ENCODE measurements at places on chromosomes 2 and 18.

- DNase-seq, result no peak
These were observed 1.4 kb downstream of the ACTR1B start for GRCh38 chr2:97662386-97662894.

GRCh38 chr2:157874997-157875640 is 1.0 kb downstream of the ACVR1 start:
- no peak for DNase-seq

GRCh38 chr2:30421026-30421603 is 25.9 kb upstream of the LCLAT1 start:
- no peak for DNase-seq

GRCh38 chr2:60899230-60899891 is 18.0 kb downstream of the REL start:
- no peak for DNase-seq

- DNase-seq, result no peak
These were observed 61.8 kb downstream of the NXPH2 start for GRCh38 chr2:138718405-138718804.

- DNase-seq, result no peak
These were observed 11.2 kb downstream of the ANKAR start for GRCh38 chr2:189685540-189686229.

GRCh38 chr2:88144914-88145497 is 17.1 kb upstream of the FABP1 start:
- no peak for DNase-seq

DNA sequence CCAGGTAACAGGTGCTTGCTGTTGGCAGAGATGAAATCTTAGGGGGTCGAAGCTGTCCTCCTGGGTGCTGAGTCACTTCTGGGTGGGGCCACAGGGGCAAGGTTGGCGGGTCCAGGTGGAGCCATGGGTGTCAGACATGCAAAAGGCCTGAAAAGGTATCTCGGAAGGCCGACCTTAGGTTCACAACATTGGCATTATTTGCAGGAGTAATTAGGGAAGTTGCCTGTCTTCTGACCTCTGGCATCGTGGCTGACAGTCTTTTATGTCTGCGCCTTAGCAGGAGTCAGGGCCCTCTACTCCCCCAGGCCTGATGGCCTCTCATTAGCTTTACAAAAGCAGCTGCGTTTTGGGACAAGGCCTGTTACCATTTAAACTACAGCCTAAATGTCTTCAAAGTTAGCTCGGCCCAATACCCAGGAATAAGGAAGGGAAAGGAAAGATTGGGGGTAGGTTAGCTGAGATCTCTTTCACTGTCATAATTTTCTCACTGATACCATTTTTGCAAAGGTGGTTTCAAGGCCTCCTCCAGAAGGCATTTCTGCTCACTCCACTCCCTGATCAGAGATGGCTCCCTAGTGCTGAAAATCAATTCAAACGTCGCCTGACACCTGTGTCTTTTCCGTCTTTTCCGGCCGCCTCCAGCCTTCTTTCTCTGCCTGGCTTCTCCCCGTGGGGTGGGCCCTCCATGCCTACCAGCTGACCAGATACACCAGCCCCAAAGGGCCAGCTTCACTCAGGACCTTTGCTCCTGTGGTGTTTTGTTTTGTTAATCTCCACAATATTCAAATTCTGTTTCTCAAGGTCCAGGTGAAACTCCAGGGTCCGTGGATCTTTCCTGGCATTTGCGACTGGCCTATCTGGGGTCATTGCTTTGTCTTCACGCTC is 90.8 kb downstream of the RHOB start:
- no peak for DNase-seq

DNA sequence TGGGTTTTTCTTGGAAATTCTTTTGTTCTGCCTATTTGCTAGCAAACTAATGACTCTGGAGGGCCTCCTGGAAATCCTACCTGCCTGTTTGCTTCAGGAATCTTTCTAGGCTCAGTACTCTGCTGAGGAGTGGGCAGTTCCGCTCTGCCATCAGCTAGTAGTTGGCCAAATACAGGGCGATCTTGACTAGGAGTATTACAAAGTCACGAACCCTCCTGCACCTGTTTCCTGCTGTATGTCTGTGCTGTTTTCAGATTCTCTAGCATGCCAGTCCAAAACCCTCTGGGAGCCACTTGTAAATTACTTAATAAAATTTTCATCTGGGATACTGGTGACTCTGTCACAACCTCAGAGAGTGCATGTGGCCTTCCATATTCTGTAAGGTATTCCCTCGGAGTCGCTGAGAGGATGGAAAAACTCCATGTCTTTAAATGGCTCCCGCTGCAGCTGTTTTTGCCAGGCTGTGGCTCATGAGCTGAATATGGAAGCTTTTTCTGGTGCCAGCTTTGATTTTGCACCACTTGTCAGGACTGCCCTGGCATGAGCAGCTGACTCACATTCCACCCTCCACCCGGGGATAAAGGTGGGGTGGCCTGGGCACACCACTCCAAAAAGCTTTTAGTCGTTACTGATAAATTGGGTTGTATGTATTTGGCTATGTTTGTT is 123.0 kb downstream of the RTN4 start:
- no peak for DNase-seq

DNA sequence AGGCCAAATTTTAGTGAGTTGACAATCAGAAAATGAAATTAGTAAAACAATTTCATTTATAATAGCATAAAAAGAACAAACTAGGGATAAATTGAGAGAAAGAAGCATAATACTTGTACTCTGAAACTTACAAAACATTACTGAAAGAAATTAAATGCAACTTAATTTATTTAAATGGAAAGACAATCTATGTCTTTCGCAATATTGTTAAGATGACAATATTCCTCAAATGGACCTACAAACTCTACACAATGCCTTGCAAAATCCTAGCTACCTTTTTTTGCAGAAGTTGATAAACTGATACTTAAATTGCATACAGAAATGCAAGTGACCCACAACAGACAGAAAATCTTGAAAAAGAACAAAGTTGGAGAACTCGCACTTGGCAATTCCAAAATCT is 9.1 kb downstream of the EPG5 start:
- DNase-seq, result no peak

- no peak for DNase-seq
These were observed 2.7 kb downstream of the CXCR4 start for GRCh38 chr2:136115183-136115761.

- DNase-seq, result no peak
These were observed 48.1 kb upstream of the SIGLEC15 start for GRCh38 chr18:45777393-45777792.

DNA sequence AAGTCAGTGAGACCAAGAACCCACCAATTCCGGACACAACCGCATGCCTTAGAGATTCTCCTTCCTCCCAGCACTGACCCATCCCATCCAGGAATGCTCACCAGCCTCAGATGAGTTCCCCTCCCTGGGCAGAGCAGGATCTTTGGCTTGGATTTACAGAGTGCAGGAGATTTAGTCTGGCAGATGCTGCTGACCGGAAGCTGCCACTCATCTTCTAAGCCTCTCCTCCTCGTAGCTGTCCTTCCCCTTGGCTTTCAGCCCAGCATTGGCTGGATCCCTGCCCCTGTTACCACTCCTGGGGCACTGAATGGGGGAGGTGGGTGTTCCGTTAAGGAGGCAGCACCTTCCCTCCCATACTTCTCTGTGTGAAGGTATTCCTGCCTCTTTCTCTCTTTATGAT is 53.2 kb downstream of the VWA3B start:
- no peak for DNase-seq

DNA sequence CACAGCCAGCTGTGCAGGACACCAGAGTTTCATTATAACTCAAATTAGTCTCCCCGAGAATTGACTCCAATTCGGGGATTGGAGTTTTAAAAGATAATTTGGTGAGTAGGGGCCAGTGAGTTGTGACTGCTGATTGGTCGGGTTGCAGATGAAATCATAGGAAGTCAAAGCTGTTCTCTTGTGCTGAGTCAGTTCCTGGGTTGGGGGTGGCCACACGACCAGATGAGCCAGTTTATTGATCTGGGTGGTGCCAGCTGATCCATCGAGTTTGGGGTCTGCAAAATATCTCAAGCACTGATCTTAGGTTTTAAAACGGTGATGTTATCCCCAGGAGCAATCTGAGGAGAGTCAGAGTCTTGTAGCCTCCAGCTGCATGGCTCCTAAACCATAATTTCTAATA is 82.7 kb upstream of the SLC66A3 start:
- no peak for DNase-seq

GRCh38 chr2:216951171-216951570 is 91.3 kb upstream of the TNP1 start:
- no peak for DNase-seq

DNA sequence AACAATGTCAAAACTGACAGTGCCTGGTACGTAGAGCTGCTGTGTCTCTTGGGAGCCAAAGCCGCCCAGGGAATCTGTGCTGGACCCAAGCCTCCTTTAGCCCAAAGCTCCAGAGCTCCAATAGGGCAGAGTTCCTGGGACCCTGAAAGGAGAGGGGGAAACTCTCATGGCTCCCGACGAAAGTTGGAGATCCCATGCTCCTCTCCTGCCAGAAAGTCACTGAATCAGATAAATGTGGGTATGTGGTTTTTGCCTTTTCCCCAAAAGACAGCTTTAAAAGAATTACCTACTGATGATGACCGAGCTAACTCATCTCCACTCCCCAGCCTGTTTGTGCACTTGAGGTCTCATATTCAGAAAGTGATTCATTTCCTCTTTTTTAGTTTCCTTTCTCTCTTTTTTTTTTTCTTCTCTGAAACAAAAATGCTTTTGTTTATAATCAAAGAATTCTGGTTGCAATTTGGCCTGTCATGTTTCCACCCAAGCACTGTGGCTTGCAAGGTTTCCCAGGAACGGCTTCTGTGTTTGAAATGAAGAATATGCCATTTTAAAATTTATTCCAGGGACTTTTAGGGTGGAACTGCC is 14.1 kb upstream of the PMAIP1 start:
- no peak for DNase-seq

GRCh38 chr2:83991992-83992391 is 467.1 kb downstream of the SUCLG1 start:
- no peak for DNase-seq

DNA sequence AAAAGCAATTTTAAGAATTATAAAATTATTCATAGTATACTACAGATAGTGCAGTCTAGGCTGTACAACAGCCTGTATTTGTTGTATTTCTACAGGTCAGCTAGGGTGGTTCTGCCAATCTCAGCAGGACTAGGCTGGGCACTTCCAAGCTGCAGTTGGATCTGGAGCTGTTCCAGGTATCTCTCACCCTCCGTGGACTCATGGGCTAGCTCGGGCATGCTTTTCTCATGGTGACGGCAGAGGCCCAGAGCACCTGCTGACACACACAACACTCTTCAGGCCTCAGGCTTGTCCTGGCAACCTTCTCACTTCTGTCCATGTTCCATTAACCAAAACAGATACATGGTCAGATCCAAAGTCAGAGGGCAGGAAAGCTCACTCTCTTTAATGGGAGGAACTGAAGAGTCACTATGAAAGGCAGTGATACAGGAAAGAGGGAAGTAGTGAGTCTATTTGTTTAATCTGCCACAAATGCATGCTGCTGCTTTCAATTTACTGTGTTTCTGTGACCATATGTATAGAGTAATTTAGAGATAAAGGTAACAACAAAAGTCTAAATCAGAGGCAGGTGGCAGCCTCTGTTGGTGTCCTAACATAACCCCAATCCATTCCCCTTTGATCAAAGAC is 462.4 kb upstream of the ACVR2A start:
- DNase-seq, result no peak

DNA sequence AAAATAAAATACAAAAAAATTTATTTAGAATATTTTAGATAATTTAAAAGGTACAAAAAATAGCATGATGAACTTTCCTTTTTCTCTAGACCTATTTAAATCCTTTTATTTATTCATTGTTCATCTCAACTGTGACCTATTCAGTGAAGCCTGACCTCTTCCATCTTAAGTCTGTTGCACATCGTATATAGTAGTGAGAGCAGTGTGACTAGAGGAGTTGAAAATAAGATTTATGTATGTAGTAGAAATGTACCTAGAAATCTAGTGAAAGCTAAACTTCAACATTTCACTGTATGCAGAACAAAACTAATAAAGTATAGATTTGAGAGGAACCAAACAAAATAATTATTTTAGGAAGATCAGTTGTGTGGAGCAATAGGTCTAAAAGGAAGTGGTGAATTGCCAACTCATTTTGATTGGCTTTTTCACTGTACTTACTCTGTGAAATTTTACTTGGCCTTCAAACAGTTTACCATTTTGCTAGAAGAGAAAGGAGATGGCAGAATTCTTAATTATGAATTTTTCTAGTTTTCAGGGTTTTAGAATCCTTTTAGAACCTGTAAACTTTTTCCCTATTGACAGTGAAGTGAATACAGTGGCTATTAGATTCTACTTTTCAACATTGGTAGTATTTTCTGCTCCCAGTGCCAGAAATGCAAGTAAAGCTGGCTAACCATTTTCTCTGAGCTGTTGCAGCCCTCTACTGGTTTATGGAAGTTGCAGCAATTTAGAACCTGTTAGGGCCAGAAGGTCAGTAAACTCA is 11.0 kb downstream of the ANKRD12 start:
- peak; percentile 74 for DNase-seq

DNA sequence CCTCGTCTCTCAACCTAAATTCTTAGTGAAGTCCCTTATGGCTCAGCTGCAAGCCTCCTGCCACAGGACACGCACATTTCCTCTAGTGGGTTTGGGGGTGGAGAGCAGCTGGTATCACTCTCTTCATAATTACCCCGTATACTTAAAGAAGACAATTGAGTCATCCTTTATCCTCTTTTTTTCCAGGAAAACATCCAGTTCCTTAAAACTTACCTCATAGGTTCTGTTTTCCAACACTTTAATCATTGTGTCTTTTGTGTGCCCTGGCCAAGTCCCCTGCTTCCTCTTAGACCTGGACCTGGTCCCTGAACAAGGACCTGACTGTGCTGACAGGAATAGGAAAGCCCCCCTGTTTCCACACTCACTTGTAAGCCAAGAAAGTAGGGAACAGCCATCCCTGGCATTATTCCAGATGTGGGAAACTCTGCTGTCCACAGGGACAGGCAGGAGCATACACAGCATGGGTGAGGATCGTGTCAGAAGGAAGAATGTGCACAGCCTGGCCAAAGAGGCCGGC is 42.3 kb upstream of the MYO1B start:
- no peak for DNase-seq

Measured in hematopoietic multipotent progenitor cell treated with erythropoietin and hydrocortisone succinate and interleukin-3 and kit ligand, for 15 days (in vitro differentiated cells).